ENCODE measurements at places on chromosomes 4 and X.

DNA sequence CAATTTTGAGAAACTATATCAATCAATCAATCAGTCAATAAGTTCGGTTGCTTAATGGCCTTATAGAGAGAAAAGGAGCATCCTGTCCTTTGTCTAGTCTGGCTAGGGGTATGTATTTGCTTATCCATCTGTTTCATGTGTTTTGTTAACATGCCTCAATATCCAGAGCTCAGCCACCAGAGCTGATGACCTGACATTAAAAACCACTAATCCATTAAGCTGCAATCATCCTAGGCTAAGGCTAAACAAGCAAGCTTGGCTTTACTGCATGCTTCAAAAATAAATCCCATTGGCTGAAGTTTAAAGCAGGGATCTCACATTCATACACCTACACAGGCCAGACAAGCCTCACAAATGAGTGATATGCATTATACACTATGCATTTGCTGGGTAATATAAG lies 139.7 kb downstream of the INPP4B start:
- no peak for DNase-seq

- no peak for DNase-seq
These were observed 59.8 kb upstream of the RELL1 start for GRCh38 chr4:37745946-37746345.

DNA sequence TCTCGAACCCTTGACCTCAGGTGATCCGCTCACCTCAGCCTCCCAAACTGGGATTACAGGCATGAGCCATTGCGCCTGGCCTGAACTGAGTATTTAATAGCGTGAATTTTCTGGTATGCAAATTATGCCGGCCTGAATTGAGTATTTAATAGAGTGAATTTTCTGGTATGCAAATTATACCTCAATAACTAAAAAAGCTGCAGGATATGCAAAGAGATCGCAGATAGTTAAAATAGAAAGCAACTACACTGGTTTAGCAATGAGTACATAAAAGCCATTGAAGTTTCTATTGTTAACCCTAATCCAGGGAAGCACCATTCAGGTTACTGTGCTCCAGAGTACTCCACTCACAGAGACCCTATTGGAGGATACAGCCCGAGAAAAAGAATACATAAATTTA lies 22.8 kb downstream of the FBXW7 start:
- DNase-seq: no peak

DNA sequence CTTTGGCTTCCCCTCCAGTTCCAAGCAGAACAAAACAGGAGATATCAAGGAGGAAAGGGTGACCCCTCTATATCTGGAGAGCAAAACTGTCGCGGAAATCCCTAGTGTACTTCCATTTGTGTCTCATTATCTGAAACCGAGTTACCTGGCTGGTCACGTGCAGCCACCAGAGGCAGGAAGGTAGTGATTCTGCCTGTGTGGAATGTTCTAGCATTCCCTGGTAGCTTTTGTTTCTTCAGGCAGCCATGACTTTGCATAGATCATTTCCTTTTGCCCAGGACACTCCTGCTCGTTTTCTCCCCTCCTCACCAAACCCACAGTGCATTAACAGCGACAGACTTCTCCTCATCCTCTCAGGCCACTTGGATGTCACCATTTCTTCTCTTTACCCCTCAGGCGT lies 107.9 kb downstream of the PTTG2 start:
- DNase-seq: no peak

GRCh38 chr4:7191546-7192251 lies 639 bp upstream of the SORCS2 start:
- no peak for DNase-seq

- no peak for DNase-seq
These were observed 11.4 kb downstream of the ADH5 start for GRCh38 chr4:99077177-99077576.

- no peak for DNase-seq
These were observed 447.8 kb downstream of the FAT4 start for GRCh38 chr4:125762537-125762936.

GRCh38 chr4:184843984-184844554 lies 18.3 kb upstream of the ACSL1 start:
- DNase-seq: peak; percentile 61

DNA sequence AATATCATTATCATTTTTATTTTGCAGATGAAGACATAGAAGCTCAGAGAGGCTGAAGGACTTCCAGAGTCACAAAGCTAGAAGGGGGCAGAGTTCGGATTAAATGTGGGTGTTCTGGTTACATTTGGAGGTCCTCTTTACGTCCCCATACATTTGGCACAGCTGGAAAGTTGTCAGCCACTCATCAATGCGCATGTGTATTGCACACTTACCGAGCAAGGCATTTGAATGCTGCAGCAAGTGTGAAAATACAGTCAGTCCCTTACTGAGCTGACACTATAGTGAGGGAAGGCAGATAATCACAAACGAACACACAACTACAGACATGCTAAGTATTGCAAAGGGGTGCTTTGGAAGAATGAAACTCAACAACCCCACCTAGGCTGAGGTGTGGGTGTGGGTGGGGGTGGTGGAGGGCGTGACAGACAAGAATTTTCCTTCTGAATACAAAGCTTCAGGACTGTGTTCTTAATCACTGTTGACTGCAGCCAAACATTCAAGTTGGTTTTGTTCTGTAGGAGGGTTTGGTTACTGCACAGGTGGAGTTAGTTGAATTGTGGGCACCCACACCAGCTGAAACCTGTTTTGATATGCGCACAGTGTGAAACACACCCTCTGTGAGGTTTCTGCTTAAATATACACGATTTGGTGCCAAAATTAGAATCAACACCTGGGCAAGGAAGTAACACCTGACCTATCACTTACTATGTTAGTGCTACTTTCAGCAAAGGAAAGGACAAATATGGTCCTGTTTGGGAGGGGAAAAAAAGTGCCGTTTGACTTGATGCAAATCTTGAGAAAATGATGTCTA lies 72.4 kb downstream of the COQ2 start:
- no peak for DNase-seq

DNA sequence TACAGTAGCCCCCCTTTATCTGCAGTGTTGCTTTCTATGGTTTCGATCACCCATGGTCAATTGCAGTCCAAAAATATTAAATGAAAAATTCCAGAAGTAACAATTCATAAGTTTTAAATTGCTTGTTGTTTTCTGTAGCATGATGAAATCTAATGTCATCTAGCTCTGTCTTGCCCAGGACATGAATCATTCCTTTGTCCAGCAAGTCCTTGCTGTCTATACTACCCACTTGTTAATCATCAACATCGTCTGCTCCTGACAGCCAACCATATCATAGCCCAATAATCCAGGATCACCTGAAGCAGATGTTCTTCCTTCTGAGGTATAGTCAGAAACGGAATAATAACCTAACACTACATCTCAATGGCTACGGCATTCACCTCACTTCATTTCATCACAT lies 79.8 kb downstream of the ADAMTS3 start:
- no peak for DNase-seq

- no peak for DNase-seq
These were observed 377.8 kb upstream of the PRKX start for GRCh38 chrX:4091046-4091760.

GRCh38 chr4:163343604-163344146 lies at the start of gene NPY5R:
NPY5R (plus strand) TSS chr4:163343892; CDS start chr4:163350274, 6,382 bp downstream.
- DNase-seq: peak; percentile 34

DNA sequence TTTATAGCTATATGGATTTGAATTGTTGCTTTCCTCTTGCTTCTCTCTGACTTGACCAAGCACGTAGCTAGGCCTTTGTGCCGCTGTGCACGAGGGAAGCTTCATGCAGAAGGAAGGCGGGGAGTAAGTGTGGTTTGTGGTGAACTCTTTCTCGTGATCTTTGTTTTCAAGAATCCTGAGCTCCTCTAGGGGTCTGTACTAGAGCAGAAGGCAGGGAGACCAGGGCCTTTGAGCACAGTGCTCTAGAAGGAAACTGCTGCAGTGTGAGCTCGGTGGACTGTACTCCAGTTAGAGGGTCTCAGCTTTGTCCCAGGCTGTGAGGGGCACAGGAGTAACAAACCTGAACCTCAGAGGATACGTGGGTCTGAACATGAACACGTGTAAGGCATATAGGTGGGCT lies 49.0 kb downstream of the AGA start:
- DNase-seq: no peak

DNA sequence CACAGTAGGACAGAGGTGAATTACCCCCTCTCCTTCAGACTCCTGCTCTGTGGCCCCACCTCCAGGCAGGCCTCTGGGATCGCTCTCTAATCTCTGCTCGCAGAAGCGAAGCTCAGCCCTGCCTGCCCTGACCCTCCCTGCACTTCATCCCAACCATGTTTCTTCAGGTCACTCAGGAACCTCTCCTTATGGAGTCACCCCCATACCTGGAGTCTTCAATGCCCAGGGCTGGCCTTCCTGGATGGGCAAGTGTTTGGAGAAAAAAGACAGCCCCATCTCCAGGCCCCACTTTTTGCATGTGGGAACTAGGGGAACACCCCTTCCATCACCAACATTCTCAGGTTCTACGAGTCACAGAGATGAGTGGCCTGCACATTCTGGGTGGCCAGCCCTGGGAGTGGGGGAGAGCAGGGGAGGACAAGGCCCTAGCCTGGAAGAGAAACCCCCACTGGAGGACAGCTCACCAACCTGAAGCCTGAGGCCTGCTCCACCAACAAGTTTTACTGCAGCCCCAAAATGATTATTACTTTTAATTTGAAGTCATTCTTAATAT lies 90.8 kb downstream of the PPP2R2C start:
- DNase-seq: no peak

DNA sequence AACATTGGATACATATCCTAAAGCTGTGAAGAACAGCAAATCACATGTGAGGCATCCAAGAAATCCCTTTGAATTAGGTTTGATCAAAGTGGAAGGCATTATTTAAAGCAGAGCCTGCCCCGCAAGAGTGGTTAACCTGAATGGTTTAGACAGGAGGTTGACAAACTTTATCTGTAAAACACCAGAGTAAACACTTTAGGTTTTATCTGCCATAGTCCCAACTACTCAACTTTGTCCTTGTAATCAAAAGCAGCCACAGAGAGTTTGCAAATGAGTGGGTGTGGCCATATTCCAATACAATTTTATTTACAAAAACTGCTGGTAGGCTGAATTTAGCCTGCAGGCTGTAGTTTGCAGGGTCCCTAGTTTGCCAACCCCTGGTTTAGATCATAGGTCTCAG lies 25.2 kb upstream of the FGFBP2 start:
- no peak for DNase-seq

GRCh38 chrX:67780694-67781109 lies 236.9 kb downstream of the AR start:
- DNase-seq: no peak

DNA sequence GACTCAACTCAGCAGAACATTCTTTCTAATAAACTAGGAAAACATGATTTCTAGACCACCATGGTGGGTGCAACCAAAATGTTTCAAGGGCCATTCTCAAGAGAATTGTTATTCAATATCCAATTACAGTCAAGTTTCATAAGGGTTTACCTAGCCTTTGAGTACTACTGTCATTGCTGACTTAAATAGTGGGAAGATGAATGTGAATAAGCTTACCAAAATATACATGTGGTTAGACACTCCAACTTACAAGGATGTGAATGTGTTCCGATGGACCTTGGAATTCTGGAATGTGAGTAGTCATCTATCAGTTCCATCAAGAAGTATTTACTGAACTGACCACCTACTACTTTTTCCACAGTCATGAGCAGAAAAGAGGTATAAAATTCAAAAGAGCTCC lies 16.9 kb downstream of the SH3RF1 start:
- DNase-seq: no peak

DNA sequence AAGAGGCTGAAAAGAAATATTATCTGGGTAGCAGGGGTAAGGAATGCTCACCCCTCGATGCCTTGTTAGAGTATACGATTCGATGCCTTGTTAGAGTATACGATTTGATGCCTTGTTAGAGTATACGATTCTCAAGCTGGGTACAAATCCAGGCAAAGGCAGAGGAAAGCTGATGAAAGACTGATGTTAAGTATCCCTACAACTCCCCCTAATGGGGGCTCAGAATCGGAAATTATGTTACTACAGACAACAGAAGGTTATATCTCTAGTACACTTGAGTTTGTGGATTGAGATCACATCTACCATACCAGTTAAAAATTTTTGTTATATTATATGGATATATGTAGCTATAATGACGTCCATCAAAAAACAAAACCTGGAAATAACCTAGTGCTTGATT lies 4.8 kb downstream of the LRRC66 start:
- DNase-seq: no peak

- DNase-seq: no peak
These were observed 395.1 kb downstream of the RAPGEF2 start for GRCh38 chr4:159497936-159498335.

GRCh38 chr4:1137850-1138249 lies 24.5 kb upstream of the RNF212 start:
- DNase-seq: no peak

DNA sequence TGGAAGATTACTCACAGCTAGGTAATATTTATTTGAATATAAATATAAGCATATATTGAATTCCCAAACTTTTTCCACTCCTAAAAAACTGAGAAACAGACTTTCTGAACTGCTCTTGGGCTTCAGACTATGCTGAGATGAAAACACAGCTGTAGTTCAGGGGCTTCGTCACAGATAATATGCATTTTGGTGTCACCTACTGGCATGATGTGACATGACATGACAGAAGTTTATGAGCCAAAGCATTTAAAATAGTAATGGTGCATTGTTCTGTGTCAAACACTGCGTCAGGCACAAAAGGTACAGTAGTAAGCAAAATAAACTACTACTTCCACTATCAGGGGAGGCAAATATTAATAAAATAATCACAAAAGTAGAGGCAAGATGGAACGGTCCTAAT lies 171.3 kb downstream of the BTC start:
- DNase-seq: no peak

- no peak for DNase-seq
These were observed 190.6 kb downstream of the LDB2 start for GRCh38 chr4:16707874-16708273.

DNA sequence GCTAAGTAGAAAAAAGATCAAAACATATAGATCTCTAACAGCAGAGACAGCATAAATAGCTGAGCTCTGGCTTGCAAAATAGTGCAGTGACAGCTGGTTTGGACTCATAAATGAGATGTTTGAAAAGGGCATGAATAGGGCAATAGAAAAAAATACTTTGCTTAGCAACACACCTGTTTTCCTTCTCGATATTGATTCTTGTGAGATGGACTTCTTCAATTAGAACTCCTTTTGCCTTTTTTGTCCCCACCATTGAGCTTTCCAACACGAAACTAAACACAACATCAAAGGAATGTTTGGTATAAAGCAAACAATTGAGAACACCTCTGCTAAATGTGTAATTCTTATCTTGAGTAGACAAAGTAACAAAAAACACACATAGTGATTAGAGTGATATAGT lies 726.3 kb downstream of the RAPGEF2 start:
- no peak for DNase-seq

DNA sequence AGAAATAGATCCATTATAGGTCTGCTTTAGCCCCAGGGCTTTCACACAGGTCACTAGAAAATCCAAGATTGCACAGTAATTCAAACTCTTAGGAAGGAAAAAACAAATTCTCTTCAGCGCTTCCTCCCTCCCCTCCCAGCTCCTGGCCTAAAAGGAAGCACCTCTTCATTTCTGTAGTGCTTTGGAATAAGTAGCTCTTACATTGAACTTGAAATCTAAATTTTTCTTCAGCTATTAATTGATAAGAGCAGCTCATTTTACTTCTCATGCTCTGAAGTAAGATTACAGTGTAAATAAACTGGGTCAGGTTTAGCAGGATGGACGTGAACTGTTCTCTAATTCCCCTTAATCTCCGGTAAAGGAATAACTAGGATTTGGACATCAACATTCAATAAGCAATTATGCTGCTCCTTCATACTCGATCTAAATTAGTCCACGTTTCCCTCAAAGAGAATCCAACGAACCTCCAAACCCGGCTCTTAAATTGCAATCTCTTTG lies 10.9 kb upstream of the SEL1L3 start:
- no peak for DNase-seq
